Activated naive CD4-positive, alpha-beta T cell (primary cell): ENCODE measurements at places on chromosomes 3 and 15.

GRCh38 chr3:34323517-34323916, 525.1 kb downstream of the PDCD6IP start:
- DNase-seq, result no peak

DNA sequence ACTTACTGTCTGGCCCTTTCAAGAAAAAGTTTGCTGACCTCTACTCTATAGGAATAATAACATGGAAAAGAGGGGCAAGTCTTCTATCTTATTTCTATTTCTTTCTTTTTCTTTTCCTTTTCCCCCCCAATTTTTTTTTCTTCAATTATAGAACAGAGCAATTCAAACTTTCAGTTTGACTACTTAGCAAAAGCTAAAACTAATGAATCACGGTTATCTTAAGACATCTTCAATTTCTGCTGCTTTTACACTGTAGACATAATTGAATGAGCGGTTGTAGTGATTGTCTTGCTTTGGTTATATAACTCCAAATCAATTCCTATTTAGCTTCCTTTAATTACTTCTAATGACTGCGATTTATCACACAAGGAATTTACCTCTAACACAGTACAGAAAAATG, 74.3 kb upstream of the P2RY1 start:
- no peak for DNase-seq

DNA sequence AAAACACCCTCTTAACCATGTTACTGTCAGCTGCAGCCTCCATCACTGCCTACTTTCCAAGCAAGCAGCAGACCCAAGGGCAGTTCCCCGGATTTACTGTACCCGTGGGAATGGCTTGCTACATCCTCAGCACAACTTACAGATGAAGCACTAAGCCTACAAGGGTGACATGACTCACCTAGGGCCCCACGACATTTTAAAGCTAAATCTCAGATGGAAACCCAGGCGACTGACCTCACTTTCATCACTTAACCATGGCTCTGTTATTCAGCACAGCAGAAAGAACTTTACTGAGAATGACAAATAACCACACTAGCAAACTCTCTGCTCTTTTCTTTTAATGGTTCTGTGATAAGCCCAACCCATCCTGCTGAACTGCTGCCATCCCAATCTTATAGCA, 65.6 kb downstream of the SUMF1 start:
- no peak for DNase-seq

- DNase-seq, result no peak
Measured at GRCh38 chr3:172249039-172249438, 199.2 kb downstream of the GHSR start.

DNA sequence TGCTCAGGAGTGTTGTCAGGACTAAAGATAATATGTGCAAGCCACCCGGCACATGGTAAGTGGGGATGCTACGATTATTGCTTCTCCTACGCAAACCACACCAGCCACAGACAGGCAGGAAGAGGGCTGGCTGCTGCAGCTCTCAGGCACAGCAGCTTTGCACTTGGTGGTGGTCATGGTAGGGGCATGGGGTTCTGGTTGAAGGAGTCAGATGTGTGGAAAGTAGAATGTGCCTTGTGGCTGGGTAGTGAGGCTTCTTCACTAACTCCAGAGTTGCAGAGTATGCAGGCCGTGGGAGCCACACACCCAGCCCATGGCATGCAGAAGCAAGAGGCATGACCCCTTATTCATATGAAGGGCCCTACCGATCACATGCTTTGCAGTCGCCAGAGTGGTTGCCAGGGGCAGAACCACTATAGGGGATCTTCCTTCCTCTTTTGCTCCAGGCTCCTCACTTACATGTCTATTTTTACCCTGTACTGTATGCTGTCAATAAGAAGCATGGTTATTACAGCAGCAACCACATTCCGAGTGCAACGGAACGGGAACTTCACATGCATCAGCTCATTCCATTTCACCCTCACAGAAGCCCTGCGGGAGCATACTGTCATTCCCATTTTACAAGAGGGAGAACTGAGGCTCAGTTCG, 59.2 kb upstream of the HERC1 start:
- no peak for DNase-seq

GRCh38 chr3:150098621-150099020, 127.9 kb upstream of the PFN2 start:
- no peak for DNase-seq

- no peak for DNase-seq
Measured at GRCh38 chr3:111811811-111812210, 47.3 kb upstream of the PHLDB2 start.

DNA sequence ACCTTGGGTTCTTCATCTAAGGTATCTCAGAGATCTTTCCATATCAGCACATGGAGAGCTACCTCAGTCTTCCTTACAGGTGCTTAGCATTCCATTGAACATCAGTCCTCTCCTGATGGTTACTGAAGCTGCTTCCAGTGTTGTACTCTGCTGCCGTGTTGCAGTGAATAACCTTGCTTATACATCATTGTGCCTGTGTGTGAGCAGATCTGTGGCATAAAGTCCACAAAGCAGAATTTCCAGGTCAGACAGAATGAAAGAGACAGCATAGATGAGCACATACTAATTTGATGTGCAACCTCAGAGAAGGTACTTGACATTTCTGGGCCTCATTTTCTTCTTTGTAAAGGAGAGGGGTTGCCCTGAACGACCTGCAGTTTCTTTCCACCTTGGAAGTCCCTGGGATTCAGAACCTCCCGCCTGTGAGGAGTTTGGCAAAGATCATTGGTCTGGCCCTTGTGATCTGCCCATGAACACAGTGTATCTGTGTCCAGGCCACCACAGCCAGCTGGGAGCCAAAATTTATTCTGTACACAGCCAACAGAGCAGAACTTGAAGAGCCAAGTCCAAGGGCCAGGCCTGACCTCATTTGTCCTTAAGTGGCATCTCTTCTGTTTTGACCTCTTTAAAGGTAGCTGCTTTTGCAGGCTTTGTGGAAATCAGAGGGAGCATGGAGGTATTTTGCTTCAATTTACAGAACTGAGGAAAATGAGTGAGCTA, 57.2 kb upstream of the SLC7A14 start:
- DNase-seq, result no peak

DNA sequence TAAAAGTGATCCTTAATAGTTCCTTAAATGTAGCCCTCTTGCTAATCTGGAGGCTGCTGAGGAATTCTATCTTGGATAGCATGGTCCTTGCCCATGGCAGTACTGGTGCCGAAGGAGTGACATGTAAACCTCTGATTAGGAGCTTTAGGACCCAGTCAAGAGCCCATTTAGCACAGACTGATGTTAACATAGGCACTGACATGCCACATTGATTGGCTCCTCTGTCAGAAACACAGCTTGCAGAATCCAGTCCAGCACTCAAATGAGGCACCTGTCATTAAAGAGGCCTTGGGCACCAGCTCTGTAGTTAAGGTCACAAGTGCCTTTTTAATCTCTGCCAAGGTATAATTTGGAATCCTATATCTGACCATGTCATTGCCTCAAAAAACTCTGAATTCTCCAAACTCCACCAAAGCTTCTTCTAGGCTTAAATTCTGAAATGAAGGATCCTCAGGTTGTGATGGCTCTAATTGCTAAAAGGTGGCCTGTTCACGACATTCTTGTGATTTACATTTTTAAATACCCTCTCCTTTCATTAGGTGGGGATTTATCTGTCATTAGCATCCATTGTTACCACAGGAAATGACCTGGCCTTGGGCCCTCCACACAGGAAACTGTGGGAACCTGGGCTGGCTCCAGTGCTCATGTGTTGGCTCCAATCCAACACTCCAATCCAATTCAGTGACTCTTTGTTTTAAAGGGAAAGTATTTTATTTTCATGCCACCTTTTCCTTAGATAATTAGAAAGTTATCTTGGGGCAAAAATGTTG, 57.3 kb upstream of the RNF7 start:
- DNase-seq, result no peak

DNA sequence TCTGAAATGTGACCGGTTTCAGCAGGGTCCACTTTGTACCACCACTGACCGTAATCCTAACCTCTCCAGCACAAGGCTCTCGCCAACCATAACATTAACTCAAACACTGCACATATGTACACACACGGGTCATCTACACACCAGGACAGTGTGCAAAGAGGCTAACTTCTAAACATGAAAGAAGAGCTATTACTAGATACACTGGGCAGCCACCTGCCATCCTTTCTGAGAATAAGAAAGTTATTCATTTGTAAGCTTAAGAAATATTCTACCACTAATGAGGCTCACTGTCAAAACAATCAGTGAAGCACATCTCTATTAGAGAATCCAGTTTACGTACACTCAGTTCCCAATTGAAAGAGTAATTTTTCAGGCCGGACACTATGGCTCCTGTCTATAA, 59.1 kb upstream of the PARL start:
- DNase-seq, result no peak

- DNase-seq, result no peak
Measured at GRCh38 chr3:71497367-71497897, 86.1 kb downstream of the FOXP1 start.

GRCh38 chr3:50661321-50661837, 13.3 kb upstream of the DOCK3 start:
- DNase-seq, result no peak

DNA sequence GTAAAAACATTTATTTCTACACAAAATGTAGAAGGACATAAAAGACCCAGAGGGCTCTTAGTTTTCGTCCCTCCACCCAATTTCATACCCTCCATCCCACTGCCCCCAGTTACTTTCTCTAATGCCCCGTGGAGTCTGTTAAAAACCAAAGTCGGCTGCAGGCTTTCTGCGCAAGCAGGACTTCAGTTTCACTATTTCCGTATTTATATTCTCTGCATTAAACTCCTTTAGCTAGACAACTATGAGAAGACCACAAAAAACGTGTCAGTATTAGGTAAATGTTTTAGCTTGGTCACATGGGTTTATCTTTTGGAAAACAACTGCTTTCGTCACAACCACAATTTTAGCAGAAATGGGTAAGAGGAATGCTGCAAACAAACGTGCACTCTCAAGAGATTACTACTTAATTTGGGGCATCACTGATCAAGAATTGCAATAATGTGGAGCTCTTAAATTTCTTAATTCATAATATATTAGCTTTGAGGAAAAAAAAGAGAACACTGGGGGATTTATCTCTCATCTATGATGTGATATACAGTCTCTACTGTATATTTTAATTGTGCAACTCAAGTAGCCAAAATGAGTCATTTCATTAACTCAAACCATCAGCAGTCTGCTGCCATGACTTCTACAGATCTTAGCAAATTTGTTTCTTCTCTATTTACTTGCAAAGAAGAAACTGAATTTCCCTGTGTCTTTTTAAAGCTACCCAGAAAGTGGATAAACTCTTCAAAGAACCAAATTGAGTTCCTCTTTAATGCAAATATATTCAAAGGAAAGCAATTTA, 740 bp upstream of the NSMCE3 start:
- no peak for DNase-seq

GRCh38 chr15:68488290-68488689, 56.3 kb upstream of the ITGA11 start:
- DNase-seq, result no peak

GRCh38 chr3:39148435-39149058, 4.8 kb downstream of the CSRNP1 start:
- DNase-seq, result no peak

DNA sequence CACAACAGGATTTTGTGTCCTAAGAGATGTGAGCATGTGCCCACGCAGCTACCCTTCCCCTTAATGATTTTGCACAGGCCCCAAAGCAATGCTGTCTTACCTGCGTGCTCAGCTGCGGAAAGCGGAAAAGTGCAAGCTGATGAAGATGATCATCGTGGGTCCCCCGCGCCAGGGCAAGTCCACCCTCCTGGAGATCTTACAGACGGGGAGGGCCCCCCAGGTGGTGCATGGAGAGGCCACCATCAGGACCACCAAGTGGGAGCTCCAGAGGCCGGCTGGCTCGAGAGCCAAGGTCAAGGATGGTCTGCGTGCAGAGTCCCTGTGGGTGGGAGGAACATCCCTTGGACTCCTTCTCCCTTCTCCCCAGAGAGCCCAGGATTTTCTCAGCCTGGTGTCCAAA, 103.1 kb downstream of the LRRK1 start:
- no peak for DNase-seq

DNA sequence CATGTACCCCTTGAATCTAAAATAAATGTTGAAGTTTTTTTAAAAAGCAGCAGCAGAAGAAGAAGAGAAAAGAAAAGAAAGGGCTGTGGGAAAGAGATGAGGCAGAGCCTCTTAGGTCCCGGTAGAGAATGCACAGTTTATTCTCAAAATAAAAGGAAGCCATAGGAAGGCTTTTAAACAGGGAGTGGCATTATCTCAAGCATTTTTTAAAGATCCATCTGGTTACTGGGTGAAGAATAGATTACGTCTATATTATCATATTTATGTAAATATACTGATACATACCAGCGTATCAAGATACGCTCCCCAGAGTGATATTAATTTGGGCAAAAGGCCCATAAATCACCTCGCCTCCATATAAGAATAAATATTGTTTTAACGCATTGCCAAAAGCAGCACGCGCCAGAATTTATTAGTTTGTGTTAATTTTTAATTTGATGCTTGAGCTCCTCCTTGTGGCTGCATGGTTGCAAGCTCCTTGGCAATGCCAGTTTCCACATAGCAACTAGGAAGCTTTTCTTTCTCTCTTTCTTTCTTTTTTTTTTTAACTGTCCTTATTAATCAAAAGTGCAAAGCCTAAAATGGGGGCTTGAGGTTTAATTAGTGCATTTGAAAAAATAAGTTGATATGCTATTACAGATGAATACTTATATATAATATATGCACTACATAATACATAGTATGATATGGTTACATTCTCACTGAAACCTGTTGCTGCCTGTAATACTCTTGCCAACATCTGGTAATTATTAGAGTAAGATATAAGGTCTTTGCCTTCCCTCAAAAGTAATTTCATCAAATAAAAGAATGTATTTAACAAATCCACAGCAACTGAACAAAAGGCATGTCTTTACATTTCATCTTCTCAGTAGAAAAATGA, 242.8 kb upstream of the UBE2E2 start:
- no peak for DNase-seq

- DNase-seq, result no peak
Measured at GRCh38 chr3:174275336-174275735, 583.8 kb upstream of the NAALADL2 start.

GRCh38 chr3:46509661-46510187, 11.9 kb downstream of the RTP3 start:
- no peak for DNase-seq

- DNase-seq, result no peak
Measured at GRCh38 chr3:101703169-101703568, 16.7 kb upstream of the RPL24 start.

- no peak for DNase-seq
Measured at GRCh38 chr3:124529826-124530571, 200.3 kb upstream of the UMPS start.

DNA sequence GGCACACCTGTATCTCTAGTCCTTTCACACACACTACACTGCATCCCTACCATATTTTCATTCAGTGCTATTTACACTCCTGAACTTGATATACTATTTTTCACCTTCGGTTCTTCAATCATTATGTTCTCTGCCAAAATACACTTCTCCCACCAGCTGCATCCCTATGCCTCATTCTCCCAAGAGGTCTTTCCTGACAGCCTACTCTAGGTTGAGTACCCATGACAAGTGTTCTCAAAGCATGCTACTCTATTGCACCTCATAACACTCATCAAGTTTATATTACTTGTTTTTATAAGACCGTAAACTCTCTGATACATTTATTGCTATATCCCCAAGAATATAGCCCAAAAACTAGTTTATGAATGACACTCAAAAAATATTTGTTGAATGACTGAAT, 549.5 kb downstream of the PYDC2 start:
- no peak for DNase-seq
